ENCODE measurements at places on chromosomes 7 and 10.

DNA sequence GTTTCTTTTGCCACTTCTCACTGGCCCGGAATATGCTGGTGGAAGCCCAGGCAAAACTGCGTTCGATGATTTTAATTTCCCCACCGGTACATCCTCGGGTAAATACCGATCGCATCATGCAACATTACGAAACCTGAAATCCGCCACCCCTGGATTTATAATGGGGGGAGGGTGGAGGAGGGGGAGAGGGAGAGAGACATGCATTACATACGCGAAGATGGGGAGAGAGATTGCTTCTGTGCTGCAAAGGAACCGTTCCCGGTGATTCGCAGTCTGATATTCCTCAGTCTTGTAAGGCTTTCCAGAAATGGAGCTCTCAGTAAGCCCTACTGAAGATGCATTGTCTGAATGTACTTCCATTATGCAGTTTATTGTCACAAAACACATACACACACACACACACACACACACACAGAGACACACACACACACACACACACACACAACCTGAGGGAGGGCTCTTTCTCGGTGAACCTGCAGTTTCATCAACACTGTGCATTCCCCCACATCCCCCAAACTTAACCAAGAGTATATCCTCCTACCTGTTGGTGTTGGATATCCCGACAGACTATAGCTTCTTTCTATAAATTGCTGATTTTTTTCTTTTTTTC, 741 bp downstream of the GPR85 start:
- DNase-seq = no peak

DNA sequence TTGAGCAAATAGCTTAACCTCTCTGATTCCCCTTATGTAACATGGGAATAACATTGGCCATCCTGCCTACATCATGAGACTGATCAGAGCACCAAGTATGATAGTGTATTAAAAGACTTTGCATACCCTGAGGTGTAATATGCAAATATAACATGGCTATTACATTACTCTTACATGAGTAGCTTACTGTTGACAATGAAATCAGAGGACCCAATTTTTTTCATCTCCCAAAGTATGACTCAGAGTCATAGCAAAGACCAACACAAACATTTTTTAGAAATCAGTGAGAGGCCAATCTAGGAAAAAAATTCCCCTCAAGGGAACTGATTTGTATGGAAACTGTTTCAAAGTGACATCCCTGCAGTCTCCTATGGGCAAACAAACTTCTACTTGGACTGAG, 47.0 kb upstream of the TMEM140 start:
- no peak for DNase-seq

DNA sequence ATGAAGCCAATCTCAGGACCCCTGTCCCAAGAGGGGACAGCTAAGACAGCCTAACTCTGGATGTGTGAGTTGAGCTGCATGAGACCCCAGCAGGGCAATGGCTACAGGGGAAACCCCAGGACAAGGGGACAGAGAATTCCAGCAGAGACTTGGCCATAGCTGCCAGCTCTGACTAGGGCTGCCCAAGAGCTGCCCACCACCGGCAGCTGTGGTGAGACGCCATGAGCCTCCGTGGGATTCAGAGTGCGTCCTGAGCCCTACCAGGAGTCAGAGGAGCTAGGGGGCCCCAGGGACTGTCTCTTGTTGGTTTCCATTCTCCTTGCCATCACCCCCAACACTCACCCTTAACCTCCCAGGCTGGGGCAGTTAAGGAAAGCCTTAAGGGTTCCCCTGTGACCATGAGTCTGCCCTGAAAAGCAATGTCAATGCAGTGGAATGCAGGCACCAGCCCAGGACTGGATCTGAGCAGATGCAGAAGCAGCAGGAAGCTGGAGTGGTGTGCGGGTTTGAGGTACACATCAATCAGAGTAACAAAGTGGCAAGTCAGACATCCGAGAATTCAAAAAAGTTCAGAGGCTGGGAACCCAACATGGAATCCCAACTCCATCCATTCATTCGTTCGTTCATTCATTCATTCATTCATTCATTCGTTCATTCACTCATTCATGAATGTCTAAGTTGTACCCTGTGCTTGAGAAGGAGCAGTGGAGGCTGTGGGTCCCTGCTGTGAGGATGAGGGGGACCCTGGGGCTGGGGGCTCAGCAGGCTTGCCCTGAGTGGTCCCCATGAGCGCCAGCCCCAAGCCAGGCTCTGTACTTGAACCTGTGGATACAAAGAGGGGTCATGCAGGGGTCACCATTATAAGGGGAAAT, 52.9 kb downstream of the C10orf120 start:
- DNase-seq = no peak

- no peak for DNase-seq
Observed at GRCh38 chr10:74882831-74883230, 56.4 kb downstream of the KAT6B start.

DNA sequence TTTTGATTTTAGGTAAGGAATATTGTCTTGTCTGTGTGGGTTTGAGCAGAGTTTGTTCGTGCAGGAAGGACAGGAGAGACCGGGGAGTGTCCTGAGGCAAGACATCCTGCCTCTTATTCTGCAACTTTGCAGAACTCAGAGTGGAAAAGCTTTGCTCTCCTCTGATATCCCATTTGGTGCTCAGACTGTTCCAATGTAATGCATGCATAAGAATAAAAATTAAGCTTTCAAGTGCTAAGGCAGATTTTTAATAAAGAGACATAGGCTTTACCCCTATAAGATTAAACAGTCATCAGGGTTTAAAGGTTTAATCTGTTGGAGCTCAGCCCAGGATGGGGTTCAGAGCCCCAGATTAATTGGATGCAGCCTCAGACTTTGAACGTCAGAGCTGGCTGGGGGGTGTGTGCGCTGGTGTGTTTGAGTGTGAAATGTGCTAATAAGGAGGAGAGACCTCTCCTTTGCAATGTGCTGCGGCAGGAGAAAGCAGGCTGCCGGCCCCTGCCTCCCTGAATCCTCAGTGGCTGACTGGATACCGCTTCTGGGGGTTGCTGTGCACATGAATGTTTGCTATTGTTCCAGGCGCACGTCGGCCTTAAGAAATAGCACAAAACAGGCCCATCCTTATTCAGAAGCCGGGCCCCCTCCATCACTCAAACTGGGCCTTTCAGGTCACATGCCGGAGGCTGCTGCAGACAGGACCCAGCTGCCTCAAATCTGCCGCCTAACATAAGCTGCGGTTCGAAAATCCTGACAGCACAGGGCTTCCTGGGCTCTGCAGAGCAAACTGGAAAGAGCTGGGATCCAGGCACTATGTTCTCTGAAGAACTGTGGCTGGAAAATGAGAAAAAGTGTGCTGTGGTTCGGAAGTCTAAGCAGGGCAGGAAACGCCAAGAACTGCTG, 84.1 kb upstream of the PRR15 start:
- no peak for DNase-seq

DNA sequence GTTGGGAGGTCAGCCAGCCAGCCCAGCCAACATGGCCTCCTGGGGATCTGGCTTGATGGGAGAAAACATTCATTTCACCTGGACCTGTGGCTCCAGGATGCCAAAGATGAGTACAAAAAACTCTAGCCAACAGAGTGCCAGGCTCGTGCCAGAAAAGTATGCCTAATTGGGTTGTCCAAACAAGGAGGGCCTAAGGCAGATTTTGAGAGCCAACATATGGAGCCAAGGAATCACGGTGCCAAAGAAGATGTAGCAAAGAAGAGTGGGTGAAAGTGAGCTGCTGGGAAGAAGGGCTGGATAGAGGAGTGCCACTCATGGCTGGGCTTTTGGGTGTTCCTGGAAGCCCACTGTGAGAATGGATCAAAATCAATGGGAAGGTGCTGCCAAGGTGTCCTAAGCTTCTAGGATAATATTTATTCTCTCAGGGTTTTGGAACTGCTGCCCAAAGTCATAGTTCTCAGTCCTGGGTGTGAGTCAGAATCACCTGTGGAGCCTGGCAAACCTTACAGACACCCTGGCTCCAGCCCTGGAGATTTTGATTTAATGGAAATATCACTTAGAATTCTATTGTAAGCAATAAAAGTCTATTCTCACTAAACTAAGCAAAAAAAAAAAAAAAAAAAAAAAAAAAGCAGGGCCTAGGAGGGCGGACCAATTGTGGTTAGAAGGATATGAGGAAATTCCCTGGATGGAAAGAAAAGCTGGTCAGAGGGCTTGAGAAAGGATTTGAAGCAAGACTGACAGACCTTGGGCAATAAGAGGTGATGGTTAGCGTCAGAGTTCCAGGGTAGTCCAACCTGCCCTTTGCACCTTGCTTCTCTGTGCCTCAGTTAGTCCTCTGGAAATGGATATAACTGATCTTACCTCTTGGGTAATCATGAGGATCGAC, 182.2 kb upstream of the PRR15 start:
- no peak for DNase-seq

GRCh38 chr7:110386913-110387312, 704.0 kb upstream of the LRRN3 start:
- DNase-seq = no peak

DNA sequence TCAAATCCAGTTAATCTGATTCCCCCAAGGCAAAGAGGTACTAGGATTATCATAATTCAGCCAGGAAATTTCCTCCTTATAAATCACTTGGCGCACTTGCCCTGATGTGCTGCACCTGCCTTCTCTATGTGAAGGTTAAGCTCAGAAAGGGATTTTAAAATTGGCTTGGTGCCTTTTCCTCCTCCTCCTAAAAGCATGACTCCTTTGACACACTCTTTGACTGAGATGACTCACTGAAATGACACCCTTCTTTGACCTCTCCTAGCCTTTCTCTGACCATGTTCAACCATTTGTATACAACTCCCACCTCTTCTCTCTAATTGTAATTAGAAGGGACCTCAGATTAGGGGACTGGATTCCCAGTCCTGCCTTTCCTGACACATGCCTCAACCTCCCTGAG, 46.5 kb downstream of the ABLIM1 start:
- DNase-seq = no peak

DNA sequence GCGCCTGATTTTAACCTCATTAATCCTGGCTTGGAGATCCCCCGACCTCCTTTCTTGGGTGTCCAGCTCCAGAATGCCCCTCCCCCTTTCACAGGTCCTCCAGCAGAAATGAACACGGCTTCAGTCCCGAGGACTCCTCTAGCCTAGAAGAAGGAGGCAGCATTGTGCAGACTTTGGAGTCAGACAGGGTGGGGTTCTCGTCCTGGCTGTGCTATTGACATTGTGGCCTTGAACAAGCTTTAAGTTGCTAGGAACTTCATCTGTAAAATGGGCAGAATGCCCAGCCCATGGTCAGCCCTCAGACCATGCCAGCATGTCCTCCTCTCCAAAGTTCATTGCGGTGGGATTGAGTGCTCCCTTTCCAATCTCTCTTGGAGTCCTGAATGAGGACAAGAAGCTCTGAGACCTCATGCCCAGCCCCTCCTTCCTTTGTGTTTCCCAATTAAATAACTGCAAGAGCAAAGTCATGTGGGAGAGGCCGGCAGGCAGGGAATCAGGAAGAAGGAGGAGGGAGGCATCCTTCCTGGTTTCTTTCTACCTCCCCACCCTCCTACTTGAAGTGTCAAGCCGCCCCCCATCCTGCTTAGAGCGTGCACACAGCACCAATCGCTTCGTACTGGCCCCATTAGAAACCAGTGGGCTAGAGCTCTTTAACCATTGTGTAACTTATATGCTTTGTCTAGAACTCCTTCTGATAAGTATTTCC, 86.4 kb downstream of the RBM20 start:
- DNase-seq = no peak

- DNase-seq = no peak
Observed at GRCh38 chr7:81590131-81590530, 179.7 kb downstream of the HGF start.

- no peak for DNase-seq
Observed at GRCh38 chr7:15687546-15688278, 1.2 kb upstream of the MEOX2 start.

DNA sequence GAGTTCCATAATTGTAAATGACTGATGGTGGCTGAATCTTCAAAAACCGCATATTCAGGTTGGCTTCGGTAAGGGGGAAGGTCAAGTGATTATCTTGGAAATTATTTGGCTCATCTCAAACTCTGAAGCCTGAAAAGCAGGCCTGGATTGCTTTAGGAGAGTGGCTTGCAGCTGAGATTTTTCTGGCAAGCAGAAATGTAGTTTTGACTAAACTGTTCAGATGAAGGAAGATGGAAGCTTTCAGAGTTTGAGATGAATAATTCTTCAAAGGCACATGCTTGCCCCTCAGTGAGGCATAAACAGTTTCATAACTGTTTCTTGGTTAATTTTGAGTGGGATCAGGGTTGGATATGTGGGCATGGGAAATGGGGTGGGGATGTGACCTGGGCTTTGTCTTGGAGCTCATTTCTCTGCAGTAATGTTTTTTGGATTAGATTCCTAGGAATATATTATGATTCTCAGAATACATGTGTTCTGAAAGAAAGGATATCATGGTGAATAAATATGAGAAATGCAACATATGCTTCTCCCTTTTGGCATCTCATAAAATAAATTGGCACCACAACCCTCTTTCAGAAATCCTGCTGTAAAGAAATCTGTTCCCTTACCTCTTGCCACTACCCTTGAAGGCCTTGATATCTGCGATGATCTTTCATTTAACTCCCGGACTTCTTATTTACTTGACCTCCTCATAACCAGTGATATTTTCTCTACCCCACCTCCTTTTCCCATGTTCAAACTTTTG, 469.2 kb downstream of the ADRA2A start:
- DNase-seq = no peak
